GM23338 (cell line): ENCODE measurements at places on chromosomes 5 and 9. TPM values are rescaled to one million over a fixed set of nuclear protein-coding genes. Genes with fewer than 3 reads are reported as not detected.

GRCh38 chr5:136101884-136102283, 30.8 kb upstream of the SMAD5 start:
- DNase-seq, result no peak

DNA sequence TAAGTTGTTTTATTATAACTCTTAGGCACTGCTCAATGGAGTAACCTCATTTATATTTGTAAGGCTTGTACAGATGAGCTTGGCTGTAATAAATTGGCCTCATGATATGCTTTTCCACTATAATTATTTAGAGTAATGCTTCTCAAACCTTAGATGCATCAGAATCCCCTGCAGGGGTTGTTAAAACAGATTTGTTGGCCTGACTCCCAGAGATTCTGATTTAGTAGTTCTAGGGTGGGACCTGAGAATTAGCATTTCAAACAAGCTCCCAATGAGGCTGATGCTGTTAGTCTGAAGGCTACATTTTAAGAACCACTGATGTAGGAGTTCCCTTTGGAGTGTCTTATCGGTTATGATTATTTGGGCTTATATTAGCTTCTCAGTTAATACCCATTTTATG, 38.2 kb upstream of the ARSB start:
- peak; percentile 6 for DNase-seq

GRCh38 chr9:10843151-10843550, 230.3 kb upstream of the PTPRD start:
- DNase-seq, result no peak

GRCh38 chr5:124747791-124748686, 1.6 kb upstream of the ZNF608 start:
- DNase-seq, result no peak

DNA sequence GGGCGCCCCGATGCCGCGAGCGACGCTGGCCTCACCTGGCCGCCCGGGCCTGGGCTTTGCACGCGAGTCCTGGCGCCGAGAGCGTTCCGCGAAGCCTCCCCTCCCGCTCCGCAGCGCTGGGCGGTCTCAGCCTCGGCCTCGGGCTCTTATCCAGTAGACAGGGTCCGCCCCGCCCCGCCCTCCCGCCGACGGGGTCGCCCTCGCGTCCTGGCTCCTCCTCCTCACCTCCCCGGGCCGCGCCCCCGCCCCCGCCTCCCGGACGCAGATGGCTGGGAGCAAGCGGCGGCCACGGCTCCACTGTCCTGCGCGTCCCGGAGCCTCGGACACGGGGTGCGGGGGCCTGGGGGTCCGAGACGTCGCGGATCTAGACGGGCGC, at the start of gene SLC6A3:
Gene SLC6A3, minus strand, starts transcription at position 128 of the 376 bp plus-strand sequence. CDS start 2,243 bp downstream, outside the sequence.
- peak; percentile 93 for DNase-seq

- no peak for DNase-seq
Measured at GRCh38 chr5:149288436-149288835, 16.8 kb downstream of the AFAP1L1 start.

Gene GALNT12
- 23.6 and 27.5 TPM in 2 replicates for total RNA-seq

Gene MEGF9
- total RNA-seq, result 1.4 and 1.6 TPM in 2 replicates

Gene ACOT12
- total RNA-seq, result 1.4 TPM in 1 of 2 replicates, not detected in the other
